ENCODE measurements at places on chromosomes 5 and 9.

- no peak for DNase-seq
These were observed 60.9 kb downstream of the ICE1 start for GRCh38 chr5:5483350-5483749.

- no peak for DNase-seq
These were observed 57.6 kb downstream of the OTULIN start for GRCh38 chr5:14721990-14722656.

DNA sequence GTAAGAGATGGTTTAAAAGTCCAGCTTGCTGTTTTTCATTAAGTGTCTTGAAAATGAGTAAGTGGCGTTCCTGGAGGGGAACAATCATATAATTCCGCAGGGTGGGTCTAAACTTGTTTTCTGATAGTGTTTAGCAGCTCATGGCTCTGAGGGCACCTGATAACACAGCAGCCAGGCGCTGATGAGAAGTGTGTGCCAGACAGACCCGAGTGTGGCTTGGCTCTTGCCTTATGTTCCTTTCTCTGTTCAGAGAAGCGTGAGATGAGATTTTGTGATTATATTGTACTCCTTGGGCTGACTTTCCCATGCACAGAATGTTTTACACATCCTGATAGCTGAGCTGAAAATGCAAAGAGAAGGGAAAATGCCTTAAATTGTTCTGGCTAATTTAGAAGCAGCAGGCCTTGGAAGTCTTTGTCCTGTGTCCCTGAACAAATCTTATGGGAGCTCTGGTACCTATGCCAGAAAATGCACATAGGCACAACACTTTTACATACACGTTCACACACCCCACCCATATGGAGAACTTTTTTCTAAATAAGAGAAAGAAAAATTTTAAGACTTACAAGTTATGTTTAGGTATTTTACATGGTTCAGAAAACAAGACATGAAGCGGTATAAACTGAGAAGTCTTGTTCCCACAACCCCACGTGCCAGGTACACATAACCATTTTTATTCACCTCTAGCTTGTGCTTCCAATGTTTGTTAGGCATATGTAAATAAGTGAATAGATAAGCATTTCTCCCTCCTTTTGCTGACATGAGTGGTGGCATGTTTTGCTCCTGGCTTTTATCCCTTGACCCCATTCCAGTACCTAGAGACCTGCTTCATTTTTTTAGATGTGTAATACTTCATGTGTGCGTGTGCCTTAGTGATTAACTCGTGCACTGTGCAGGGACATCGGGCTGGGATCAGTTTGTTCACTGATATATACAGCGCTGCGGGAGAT is 152.2 kb upstream of the OTULINL start:
- no peak for DNase-seq

DNA sequence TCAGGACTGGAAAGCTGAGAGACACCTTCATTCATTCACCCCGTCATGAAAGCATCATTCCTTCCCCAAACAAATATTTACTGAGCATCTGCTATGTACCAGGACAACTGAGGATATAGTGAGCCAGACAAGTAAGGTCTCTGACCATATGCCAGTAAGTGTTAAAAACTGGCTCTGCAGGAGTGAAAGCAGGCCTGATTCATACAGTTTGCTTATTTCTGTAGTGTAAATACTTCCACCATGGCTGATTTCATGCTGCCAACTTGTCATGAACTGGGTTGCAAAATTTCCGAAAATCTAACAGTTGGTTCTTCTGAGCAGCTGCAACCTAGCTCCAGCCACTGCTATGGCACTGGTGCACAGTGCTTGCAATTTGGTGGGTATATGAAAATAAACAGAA is 68.1 kb downstream of the YIPF5 start:
- DNase-seq: no peak

GRCh38 chr5:62719061-62719720 is 140.6 kb downstream of the LRRC70 start:
- DNase-seq: no peak

DNA sequence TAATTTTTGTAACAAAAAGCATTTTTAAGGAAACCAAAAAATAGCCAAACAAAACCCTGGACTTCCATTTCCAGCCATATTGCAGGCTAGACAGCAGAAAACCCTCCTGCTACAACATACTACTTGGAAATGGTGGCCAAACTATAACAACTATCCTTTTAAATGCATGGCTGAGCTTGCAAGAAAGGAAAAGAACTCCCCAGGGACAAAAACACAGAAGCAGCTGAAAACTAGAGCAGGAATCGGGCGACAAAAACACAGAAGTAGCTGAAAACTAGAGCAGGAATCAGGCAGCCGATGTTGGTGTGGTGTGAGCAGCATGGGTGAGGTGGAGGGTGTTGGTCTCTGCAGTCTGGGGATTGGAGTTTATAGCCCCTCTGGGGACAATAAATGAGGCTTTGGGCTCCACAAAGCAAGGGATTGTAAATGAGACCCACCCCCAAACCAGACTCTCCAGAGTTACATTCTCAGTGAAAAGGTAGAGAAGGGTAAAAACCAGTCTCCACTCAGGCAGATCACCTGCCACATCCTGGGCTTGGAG is 95.2 kb downstream of the C9orf50 start:
- DNase-seq: no peak

GRCh38 chr5:55668356-55668755 is 43.8 kb downstream of the SLC38A9 start:
- no peak for DNase-seq

- no peak for DNase-seq
These were observed 391 bp upstream of the NRG2 start for GRCh38 chr5:140043508-140043872.

GRCh38 chr9:132487980-132488535 is 78.0 kb downstream of the CFAP77 start:
- DNase-seq: no peak

GRCh38 chr9:108041551-108041950 is 552.0 kb upstream of the KLF4 start:
- no peak for DNase-seq

GRCh38 chr9:136538599-136539426 is 7.0 kb downstream of the NOTCH1 start:
- no peak for DNase-seq

- DNase-seq: no peak
These were observed 16.2 kb downstream of the PBX3 start for GRCh38 chr9:125763394-125763801.

DNA sequence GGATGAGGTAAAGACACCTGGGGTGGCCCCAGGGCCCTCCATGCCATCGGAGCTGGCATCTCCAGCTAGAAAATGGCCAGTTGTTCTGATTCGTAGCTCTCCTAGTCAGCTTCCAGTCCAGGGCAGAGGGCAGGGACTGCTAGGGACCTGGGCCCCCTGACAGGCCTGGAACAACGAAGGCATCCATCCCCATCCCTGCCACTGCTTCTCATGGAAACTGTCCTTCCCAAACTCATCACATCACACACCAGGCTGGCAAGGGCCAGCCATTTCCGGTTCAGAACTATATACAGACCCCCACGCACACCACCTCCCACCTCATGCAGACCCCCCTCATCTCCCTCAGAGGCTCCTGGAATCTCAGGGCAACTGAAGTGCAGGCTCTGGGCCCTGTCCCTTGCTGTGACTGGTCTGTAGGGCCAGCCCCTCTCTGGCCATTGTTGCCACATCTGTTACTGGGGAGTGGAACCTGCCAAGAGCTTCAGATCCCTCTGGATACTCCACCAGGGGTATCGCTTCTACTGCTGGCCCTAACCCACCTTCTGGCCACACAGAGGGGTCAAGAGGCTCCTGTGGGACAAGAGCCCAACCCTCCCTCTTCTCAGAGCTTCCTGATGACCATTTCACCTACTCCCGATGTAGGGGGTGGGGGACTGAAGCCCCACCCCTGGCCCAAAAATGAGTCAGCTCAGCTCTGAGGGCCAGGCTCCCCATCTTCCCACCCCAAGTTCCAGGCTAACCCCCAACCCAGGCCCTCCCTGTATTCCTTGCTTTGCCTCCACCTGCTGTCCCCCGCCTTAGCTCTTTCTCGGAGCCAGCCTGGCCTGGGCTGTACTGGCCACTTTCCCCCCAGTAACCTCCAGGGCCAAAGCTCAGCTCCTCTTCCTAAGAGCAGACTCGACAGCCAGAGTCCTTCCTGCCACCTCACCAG is 1.2 kb upstream of the MZB1 start:
- DNase-seq: no peak

GRCh38 chr5:99814321-99815063 is 720.7 kb upstream of the FAM174A start:
- DNase-seq: no peak

DNA sequence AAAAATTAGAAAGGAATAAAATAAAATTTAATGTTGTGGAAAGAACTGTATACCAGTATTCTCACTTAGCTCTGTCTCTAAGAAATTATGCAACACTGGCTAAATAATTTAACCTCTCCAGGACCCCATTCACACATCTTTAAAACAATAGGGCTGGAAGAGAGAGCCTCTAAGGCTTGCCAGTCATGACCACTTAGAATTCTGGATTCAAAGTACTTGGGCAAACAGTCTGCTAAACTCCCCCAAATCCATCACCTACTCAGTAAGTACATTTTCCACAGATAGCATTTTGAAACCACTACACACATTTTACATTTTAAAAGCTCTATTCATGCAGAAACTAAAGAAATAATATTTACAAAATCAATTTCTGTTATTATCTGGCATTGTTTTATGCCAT is 291.7 kb downstream of the TMEM167A start:
- no peak for DNase-seq

GRCh38 chr5:158436271-158437065 is 577.5 kb upstream of the CLINT1 start:
- no peak for DNase-seq

- no peak for DNase-seq
These were observed 330.7 kb downstream of the PDE4D start for GRCh38 chr5:59562756-59563389.

DNA sequence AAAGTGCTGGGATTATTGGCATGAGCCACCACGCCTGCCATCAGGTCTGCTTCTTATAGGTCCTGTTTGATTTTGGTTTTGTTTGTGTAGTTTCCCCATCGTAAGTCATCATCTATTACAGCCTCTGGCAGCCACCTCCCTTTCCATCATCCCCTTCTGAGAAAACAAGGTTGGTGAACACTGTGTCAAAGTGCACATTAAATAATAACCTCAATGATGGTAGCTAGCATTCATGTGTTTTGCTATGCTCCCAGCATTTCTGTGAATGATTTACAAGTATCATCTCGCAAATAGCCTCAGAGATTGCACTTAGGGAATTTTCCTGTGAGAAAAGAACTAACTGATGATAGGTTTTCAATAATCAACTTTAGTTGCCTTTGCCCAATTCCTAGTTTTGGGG is 9.9 kb downstream of the PRUNE2 start:
- DNase-seq: no peak

Measured in thoracic aorta (tissue), 2 donors.